ENCODE measurements at places on chromosomes 2 and 18.

GRCh38 chr2:100895402-100895801, 75.5 kb downstream of the NPAS2 start:
- DNase-seq: no peak

DNA sequence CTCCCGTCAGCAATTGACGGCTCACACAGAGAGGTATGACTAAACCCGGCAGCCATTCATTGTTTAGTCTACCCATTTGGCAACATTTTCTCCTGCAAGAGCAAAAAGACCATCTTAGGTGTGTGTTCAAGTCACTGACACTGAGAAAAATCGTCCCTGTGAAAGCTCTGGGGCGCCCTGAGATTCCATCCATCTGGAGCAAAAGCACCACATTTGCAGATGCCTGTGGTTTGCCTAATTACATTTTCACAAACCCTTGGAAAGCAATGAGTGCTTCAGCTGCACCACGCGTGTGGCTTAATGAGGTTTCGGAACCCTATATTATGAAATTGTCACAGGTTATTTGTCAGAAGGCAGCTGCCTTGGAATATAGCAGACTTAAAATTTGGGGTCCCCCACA, 110.7 kb upstream of the PTPRM start:
- no peak for DNase-seq

- no peak for DNase-seq
Measured at GRCh38 chr2:120630031-120630701, 105.5 kb upstream of the GLI2 start.

GRCh38 chr2:32161296-32161695, 4.4 kb upstream of the SLC30A6 start:
- no peak for DNase-seq

DNA sequence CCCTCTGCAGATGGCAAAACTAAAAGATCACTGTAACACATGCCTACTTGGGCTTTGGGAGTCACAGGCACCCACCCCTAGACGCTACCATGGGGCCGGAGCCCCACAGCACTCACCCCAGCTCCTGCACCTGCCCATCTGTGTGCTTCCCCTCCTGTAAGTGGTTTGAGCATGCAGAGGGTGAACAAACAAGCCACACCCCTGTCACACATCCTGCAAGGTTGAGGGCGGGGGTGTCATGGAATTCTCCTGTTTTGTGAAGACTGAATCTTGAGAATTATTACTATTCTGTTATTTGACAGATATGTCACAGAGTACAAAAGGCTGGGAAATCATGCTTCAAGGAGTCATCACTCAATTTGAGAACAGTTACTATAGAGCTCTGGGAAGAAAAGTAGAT, 60.9 kb downstream of the RFTN2 start:
- DNase-seq: no peak

DNA sequence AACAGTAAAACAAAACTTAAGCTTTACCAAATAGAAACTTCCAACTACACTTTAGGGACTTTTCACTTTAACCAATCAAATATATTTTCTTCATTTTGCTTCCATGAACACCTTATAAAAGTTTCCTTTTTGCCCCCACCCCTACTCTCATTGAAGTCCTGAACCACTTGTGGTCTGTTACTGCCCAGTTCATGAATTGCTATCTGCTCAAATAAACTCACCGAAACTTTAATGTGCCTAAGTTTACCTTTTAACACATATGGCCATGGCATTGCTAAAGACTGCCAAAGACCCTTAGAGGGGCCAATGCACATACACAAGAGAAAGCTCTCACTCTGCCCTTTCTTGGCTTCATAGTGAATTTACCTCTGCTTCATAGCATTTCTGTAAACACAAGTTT, 195.3 kb downstream of the RND3 start:
- DNase-seq: no peak

GRCh38 chr2:2639251-2640139, 308.4 kb upstream of the MYT1L start:
- DNase-seq: no peak

DNA sequence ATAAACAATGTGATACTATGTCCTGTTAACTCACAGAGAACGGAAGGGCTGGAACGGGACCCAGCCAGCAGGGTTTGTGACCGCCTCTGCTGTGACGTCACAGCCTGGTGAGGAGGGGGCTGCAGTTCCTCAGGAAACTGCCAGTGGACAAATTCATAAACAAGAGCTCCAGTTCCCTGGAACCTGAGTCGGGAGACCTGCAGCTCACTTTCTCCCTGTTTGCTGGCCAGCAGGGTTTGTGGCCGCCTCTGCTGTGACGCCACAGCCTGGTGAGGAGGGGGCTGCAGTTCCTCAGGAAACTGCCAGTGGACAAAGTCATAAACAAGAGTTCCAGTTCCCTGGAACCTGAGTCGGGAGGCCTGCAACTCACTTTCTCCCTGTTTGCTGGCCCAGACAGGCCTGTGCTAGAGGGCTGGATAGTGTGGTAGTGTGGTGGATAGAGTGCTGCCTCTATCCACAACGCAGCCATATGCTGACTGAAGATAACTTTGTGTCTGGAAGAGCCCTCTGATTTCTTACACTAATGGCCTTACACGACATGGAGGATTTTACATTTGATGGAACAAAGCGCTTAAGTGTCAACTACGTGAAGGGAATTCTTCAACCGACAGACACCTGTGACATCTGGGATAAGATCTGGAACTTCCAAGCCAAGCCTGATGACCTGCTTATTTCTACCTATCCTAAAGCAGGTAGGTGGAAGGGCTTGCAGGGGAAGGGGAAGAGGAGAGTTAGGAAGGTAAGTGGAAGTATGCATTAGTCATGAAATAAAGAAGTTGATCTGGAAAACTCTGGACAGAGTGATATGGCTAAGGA, at the start of gene SULT1C4:
Gene SULT1C4 (plus strand): TSS at position 140 of the 816 bp plus-strand sequence. CDS start 384 bp downstream, at position 524.
- no peak for DNase-seq

- no peak for DNase-seq
Measured at GRCh38 chr2:94980406-94980805, 45.1 kb upstream of the MAL start.

- no peak for DNase-seq
Measured at GRCh38 chr18:63700501-63700900, 2.3 kb upstream of the SERPINB11 start.

- DNase-seq: no peak
Measured at GRCh38 chr18:9356976-9357375, 22.4 kb downstream of the TWSG1 start.

- no peak for DNase-seq
Measured at GRCh38 chr2:16244153-16244965, 304.0 kb downstream of the MYCN start.

All from activated T-cell treated with anti-CD3 and anti-CD28 coated beads, Interleukin-2, amount 50 U/mL, for 48 hours (primary cell).